ENCODE measurements at places on chromosomes 7 and 10.

DNA sequence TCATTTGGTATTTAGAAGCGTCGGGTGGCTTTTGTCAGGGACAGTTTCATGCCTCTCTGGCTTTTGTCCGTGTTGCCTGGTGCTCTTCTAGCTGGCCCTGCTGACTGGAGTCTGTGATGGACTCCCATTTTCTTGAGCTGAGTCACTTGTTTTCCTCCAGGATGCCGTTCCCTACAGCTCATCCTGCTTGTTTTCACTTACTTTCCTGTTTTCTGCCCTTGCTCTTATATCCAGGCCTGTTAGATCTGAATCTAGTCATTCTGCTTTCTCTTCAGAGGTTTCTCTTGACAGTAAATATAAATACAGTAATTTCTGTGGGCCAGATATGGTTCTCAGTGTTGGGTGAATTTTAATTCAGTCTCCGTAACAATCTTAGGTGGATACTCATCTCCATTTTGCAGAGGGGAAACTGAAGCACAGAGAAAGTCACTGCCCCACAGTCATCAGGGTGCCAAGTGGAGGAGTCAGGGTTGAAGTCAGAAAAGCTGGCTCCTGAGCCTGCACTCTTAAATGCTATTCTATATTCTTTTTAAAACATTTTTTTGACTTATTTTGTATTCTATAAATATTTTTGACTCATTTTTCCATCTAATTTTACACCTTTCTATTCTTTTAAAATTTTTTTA lies 85.4 kb downstream of the CCNY start:
- ATAC-seq, result peak; percentile 87

DNA sequence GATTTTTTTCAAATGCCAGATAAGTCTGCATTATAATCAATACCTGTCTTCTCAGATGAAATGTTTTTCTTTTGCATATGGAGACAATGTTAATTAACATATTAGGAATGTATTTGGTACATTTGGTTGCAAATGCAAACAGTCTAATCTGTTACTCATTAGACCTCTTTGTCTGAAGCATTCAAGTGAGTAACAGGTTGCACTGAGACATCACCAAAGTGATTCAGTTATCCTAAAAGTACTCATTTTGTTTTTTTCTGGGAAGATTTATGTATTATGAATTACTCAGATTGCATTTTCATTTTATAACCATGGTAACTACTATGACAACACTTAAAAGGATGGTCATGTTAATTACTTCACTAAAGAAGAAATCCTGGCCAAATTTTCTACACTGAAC lies 513.6 kb downstream of the HTR7 start:
- ATAC-seq, result no peak

- ATAC-seq, result no peak
These were observed 110.9 kb upstream of the LANCL2 start for GRCh38 chr7:55254242-55254595.

DNA sequence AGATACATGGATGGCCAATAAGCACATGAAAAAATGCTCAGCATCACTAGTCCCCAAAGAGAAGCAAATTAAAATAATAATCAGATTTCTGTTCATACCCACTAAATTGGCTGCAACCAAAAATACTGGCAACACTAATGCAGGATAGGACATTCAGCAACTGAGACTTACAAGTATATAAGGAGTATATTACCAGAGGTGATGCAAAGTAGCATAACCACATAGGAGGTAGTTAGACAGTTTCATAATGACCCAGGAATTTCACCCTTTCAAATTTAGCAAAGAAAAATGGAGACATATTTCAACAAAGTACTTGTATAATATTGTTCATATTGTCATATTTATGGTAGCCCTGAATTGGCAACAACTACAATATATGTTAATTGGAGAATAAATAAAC lies 727.8 kb downstream of the GRID1 start:
- no peak for ATAC-seq

- no peak for ATAC-seq
These were observed 24.5 kb upstream of the NCAPG2 start for GRCh38 chr7:158728911-158729645.

DNA sequence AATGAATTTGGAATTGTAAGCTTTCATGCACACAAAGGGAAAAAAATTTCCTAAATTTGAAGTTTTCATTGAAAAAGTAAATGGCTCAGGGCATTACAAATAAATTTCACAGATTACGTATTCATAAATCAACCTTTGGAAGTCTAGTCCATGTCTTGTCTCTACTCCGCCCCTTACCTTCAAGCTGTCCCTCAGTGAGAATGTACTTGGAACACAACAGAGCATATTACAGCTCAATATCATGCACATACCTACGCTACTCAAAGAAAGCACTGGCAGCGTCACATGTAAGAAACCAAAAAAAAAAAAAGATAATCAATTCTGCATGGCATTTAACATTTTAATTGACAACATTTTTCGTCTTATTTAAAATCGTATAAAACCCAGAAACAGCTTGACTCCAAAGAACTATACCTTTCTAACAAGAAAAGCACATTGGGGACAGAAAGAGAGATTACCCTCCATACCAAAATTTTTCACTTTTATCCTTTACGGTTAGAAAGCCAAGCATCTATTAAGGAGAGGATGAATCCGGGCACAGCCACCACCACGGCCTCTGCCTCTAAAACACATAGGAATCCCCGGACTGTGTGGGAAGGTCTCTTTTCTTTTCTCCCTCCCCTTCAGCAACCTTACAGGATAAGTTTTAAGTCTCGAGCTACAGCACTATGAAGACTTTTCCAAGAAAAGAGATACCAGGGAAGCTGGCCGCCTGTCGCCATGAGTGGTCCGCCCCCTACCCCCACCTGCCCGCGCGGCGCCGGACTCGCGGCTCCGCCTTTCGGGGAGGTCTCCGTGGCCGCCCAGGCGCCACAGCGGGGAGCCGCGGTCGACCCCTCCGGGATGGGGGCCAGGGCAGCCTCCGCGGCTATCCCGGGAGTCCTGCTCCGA lies 1.1 kb downstream of the JMJD1C start:
- ATAC-seq, result no peak

DNA sequence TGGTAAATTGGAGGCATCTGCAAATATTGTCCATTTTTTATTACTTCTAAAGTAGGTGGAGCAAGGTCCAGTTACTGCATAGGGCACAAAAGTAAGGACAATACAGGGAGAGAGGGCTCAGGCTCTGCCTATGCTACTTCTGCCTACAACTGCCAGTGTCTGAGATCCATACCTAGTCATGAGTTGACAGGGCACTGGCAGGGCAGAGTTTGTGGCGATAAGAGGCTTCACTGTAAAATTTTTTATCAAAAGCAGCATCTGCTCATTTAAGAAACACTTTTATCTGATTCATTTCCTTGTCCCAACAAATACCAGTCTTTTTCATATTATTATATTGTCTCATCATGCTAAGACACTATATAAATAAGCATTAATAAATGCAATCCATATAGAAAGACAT lies 178.0 kb downstream of the LRRN3 start:
- ATAC-seq, result no peak
